ENCODE measurements at places on chromosomes 1 and 21. TPM values are rescaled to one million over a fixed set of nuclear protein-coding genes. Genes with fewer than 3 reads are reported as not detected.
A peak's percentile ranks its signal among the peaks of the same experiment; 100 is the strongest.

The MED8 gene
- 16.0 TPM for total RNA-seq

DNA sequence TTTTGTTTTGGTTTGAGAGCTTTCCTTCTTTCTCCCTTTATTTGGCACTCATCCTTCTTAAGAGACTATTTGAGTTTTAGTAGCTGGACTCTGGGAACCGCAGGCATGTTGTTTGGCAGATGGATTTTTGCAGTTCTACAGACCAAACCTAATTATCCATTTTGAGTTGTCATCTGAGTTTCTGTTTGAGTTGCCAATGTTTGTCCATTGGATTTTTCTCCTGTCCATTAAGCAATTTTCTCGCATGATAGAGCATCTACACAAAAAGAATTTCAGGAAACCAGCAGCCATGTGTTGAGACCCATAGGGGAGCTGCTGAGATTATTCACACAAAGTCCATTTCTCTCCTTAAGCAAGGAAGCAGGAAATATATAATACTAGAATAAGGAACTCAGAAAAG, 17.2 kb upstream of the CXADR start:
- no peak for DNase-seq

DNA sequence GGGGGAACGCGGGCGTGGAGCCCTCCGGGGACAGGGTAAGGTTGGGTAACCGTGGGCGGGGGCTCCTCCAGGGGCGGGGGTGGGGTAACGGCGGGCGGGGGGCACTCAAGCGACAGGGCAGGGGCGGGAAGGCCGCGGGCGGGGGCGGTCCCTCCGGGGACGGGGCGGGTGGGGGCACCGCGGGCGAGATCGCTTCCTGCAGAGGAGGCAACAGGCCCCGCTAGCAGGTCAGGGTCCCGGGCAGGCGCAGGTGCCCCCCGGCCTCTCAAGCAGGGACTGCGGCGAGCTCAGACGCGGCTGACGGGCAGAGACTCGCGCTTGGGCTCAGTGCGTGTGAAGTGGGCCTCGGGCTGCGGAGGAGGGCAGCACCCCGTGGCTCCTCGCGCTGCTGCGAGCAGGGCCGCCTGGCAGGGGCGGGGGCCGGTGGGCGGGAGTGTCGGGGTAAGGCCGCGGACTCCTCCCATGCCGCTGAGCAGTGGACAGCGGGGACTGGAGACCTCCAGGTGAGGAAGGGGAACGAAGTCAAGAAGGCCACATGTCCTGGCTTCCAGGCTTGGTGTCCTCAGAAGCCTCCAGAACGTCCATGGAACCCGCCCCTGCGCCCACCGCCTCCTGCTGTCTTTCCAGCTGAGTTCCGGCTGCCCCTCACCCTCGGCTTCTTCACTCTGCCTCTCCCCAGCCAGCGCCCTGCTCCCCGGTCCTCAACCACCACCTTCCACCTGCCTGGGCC, 627 bp upstream of the GNB1 start:
- DNase-seq = peak; percentile 87

- DNase-seq = no peak
Observed at GRCh38 chr1:115492880-115493279, 148.9 kb upstream of the VANGL1 start.

GRCh38 chr1:176791906-176792305, 328.9 kb downstream of the PAPPA2 start:
- no peak for DNase-seq
